ENCODE measurements at places on chromosomes 5 and 9.
A peak's percentile ranks its signal among the peaks of the same experiment; 100 is the strongest.

DNA sequence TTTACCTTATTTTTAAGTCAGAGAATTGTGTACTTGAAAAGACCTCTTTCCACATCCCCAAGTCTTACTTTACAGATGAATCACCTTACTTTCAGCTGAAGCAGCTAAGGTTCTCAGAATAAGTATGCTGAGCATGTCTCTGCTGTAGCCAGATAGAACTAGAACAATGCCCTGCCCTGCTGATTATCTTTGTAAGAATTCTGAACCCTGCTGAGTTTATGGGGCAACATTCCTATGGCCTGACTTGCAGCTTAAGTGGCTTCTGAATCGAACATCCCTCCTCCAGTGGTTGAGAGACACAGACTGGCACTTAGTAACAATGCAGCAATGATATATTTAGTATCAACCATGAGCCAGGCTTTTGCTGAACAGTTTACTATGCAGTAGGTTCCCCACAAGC is 592.0 kb upstream of the WWC1 start:
- no peak for DNase-seq

- peak; percentile 0 for DNase-seq
Observed at GRCh38 chr5:59506285-59506877, 387.1 kb downstream of the PDE4D start.

- no peak for DNase-seq
Observed at GRCh38 chr5:169808118-169808581, 171.1 kb downstream of the DOCK2 start.

GRCh38 chr9:135478829-135479468 is 633 bp upstream of the PPP1R26 start:
- DNase-seq: peak; percentile 39

DNA sequence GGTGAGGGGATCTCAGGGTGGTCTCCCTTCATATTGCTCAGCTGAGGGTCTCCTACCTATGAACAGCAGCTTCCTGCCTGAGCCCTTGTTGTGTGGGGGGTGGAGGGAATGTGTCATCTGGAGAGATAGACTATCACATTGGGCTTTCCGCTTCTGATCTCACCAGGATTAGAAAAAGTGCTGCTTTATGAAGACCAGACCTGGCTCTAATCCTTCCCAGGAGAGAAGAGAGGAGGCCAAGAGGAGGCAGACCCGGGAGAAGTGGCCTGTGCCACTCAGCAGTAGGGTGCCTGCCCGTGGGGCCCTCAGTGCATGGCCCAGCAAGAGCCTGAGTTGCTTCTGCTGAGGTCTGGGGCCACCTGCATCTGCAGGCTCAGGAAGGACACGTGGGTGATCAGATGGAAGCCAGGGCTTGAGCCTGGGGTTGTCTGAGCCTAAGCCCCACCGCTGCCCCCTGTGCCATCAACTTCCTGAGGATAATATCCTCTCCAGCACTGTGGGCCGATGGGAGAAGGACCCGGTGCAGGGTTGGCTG is 22.1 kb upstream of the COL5A1 start:
- DNase-seq: no peak

- DNase-seq: no peak
Observed at GRCh38 chr9:131008563-131008908, 438 bp upstream of the LAMC3 start.

- no peak for DNase-seq
Observed at GRCh38 chr5:44499381-44499780, 110.2 kb upstream of the FGF10 start.
